ENCODE measurements at places on chromosomes 6 and 20.

DNA sequence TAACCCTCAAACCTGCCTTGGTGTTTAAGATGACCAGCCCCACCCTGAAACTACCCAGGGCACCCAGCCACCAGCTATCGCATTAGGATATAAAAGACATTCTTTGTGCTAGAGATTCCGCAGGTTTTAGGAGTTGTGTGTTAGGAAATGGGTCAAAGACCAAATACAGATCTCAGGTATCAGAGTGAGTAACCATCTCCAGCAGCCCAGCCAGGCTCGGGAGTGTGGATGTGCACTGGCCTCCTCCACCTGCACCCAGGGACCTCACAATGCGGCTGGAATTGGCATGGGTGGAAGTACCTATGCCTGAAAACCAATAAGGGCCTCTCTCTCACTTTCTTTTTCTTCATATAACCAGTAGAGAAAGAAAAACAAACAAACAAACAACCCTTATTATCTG lies 51.1 kb upstream of the CST7 start:
- DNase-seq: no peak

DNA sequence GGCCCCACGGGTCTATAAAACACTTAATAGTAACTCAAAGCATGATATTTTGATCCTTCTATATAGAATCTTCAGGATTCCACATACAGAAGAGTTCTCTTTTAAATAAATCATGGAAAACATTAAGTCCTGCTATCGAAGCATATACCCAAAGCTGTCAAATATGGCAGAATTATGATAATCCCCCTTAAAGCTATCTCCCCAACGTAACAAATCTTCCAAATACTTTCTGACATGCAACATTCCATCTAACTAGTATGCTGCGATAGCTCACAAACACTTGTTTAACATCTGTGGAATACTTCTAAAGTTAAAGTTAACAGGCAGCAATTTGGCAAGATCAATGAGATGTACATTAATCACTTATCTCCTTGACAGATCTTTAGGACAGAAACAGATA lies 371.0 kb upstream of the RUNX2 start:
- DNase-seq: no peak

GRCh38 chr6:48229841-48230240 lies 118.8 kb upstream of the PTCHD4 start:
- no peak for DNase-seq

GRCh38 chr6:36984581-36985416 lies 1.2 kb downstream of the MTCH1 start:
- no peak for DNase-seq

GRCh38 chr6:114581293-114581692 lies 238.5 kb upstream of the HS3ST5 start:
- no peak for DNase-seq

GRCh38 chr6:111423055-111423633 lies 59.9 kb downstream of the REV3L start:
- DNase-seq: no peak

GRCh38 chr6:23735151-23735550 lies 390.9 kb upstream of the NRSN1 start:
- DNase-seq: no peak

DNA sequence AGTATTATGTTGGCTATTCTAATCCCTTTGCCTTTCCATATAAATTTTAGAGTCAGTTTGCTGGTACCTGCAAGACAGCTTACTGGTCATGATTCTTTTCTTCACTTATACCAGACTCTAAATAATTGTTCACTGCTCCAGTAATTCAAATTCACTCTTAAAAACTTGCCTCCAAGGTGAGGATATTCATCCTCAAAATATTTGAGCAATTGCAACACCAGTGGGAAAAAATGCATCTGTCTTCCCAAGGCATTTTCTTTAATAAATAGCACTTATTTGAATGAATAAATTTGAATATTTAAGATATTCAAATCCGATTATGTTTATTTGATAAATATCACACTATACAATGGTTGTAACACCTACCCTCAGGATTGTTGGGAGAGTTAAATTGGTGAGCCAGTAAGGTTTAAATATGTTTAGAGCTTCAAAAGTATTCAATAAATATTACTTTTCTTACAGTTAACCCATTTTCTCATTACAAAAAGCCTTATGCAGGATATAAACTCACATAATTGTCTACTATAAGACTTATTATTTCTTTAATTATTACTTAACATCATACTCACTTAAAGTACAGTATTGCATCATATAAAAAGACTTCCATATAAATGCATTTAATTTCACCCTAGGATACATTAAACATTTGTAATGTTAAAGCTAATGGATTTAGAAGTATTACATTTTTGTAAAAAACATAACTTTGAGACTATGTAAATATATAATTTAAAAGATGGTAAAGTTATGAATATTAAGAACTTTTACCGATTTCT lies 285.6 kb downstream of the SAMD5 start:
- no peak for DNase-seq

- DNase-seq: no peak
These were observed 63.0 kb upstream of the INSM1 start for GRCh38 chr20:20304942-20305341.

GRCh38 chr6:137867685-137868509 lies 838 bp downstream of the TNFAIP3 start:
- no peak for DNase-seq

- DNase-seq: no peak
These were observed 45.1 kb upstream of the TAGAP start for GRCh38 chr6:159089909-159090308.

GRCh38 chr20:61803416-61803914 lies 262.2 kb downstream of the TAF4 start:
- DNase-seq: no peak

GRCh38 chr20:43789593-43789992 lies 62.8 kb upstream of the GTSF1L start:
- DNase-seq: no peak

- DNase-seq: no peak
These were observed 1.1 kb downstream of the SOX4 start for GRCh38 chr6:21594416-21595281.

DNA sequence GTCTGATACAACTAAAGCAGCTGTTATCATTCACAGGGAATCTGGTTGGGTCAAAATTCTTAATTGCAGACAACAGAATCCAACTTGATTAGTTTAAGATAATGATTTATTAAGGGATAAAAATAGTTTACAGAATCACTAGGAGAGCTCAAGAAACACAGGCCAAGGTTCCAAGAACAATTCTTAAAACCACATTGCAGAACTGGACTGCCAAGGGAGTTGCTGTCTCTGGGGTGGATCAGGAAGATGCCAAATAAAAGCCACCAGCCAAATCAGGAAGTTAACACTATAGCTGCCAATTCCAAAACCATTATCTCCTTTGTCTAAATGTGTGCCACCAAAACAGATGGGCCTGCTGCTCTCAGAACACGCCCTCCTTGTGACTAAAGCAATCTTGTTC lies 53.7 kb downstream of the NUDT3 start:
- no peak for DNase-seq

DNA sequence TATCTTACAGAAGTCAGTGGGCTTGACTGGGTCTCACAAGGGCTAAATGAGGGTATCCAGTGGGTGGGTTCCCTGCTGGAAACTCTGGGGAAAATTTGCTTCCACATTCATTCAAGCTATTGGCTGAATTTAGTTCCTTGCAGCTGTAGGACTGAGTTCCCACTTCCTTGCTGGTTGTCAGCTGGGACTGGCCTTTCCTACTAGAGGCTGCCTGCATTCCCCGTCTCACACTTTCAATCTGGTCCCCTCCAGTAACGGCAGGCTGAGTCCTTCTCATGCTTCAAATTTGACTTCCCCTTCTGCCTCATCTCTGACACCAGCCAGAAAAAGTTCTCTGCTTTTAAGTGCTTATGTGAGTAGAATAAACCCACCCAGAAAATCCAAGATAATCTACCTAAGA lies 4.4 kb downstream of the CSNK2A1 start:
- no peak for DNase-seq

DNA sequence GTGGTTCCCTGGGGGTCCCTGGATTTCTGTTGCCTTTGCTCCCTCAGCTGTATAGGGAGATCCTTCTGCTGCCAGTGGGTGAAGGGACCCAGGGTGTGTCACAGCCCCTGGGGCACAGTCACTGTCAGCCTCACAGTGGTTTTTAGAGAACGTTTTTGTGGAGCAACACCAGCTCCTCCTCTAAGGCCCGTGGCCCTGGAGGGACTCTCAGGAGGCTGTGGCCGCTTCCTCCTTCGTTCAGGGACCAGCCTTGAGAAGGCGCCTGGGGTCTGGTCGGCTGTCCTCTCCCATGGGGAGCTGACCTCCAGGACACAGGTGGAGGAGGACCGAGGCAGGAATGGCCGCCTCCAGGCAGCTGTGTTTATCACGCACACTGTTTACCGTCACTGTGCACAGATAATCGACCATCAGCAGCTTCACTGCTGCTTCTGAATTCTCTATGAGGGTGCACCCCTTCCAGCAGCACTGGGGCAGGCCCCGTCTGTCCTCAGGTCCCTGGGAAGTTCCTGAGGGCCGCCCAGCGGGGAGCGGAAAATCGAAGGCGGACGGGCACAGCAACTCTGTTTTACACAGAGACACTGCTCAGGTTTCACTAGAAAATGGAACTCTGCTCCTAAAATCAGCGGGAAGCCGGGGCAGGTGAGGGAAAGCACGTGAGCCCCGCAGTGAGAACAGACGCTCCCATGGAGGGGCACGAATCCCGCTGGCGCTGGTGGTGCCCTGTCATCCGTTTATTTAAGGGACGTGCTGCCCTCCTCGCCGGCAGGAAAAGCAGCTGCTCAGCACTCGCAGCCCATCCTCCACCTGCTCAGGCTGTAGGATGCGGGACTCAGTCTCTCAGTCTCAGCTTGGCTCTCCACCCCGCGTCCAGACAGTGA lies 10.4 kb upstream of the FRMD1 start:
- no peak for DNase-seq

DNA sequence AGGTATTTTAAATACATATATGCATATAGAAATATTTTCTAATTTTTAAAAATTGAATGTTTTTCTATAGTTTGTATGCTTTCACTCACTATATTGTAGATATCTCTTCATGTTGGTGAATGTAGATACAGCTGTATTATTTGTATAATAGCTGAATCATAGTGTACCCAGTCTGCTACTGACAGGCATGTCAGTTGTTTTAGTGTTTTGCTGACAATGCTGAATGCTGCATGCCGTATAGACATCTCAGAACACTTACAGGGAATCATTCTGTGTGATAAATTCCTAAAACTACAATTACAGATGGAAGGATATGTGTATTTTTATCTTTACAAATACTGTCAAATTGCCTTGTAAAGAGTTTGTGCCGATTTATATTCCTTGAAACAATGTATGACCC lies 175.4 kb downstream of the SIM1 start:
- no peak for DNase-seq

DNA sequence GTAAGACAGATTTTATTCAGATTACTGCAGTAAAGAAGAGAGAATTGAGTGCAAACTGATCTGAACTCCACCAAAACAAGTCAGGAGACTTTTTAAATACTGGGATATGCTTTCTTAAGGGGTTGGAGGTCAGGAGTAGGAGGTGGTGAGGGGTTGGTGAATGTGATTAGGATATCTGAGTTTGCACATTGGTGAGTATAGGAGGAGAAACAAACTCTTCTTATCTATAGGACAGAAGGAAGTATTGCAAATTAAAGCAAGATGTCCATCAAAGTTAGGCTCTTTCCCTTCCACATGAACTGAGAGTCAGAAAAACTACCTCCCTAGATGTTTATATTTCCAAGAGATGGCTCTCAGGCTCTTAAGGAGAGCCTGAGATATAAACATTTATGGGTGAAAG lies 114.6 kb upstream of the HTR1E start:
- DNase-seq: no peak

DNA sequence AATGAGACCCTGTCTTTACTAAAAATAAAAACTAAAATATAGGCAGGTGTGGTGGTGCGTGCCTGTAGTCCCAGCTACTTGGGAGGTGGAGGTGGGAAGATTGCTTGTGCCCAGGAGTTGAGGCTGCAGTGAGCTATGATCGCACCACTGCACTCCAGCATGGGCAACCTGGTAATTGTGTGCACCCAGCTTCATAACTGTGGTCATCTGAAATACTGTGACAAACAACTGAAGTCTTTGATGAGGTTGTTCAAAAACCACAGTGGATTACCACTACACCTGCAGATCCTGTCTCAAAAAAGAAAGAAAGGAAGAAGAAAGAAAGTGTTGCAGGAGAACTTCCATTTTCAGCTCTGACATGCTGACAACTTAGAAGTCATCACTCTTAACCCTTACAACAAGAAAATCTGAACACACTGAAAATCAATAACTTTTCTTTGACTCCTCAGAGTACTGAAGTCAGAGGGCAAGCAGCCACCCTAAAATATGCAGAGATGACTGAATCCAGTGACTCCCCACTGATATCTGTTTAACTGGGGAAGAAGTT lies 13.8 kb upstream of the ZBP1 start:
- no peak for DNase-seq

GRCh38 chr6:73581293-73581692 lies 60.5 kb upstream of the EEF1A1 start:
- no peak for DNase-seq

GRCh38 chr6:147003186-147003585 lies 201.0 kb upstream of the STXBP5 start:
- DNase-seq: no peak

GRCh38 chr6:135796643-135797305 lies 54.7 kb upstream of the PDE7B start:
- DNase-seq: no peak

DNA sequence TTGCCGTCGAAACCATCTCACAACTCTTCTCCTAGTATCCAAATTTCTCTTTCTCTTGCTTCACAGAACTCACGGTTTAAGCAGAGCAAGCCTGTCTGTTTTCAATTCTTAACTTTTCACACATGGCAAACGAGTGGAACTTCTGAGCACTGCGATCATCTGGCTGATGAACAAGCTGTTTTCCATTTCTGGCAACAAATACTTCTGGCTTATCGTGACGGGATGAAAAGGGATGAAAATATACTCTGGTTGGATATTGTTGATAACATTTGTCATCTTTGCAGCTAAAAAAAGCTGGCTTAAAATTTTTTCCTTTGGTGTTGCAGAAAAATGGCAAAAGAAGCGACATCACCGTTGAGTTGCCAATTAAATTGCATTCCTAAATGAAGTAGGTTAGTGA lies 515.2 kb upstream of the JARID2 start:
- DNase-seq: no peak

- no peak for DNase-seq
These were observed 300.4 kb upstream of the MARCKS start for GRCh38 chr6:113556775-113557174.

- no peak for DNase-seq
These were observed 305.3 kb downstream of the CLIC5 start for GRCh38 chr6:45710304-45710821.

Data from cortex of kidney (tissue), 1 donor.